Bladder microvascular endothelial cell (primary cell): ENCODE measurements at places on chromosomes 5 and 9. TPM values are rescaled to one million over a fixed set of nuclear protein-coding genes. Genes with fewer than 3 reads are reported as not detected.

MORN5 gene
- total RNA-seq, result 0.49 TPM in 1 of 2 replicates, not detected in the other

ENHO gene
- 0.06 and 0.16 TPM in 2 replicates for total RNA-seq

NDOR1 gene
- total RNA-seq, result 2.3 and 3.3 TPM in 2 replicates

CCL28 gene
- 0.81 and 2.0 TPM in 2 replicates for total RNA-seq

HAVCR1 gene
- total RNA-seq, result not detected in 2 replicates

KLF9 gene
- total RNA-seq, result 26.4 TPM in 2 replicates

ACTBL2 gene
- total RNA-seq, result under 0.01 and 0.06 TPM in 2 replicates

SPINK6 gene
- total RNA-seq, result not detected in 2 replicates

IARS1 gene
- total RNA-seq, result 85.2 and 258 TPM in 2 replicates

RGMB gene
- 10.2 and 14.8 TPM in 2 replicates for total RNA-seq

AMBP gene
- total RNA-seq, result not detected in 2 replicates

XRCC4 gene
- total RNA-seq, result 5.2 and 6.3 TPM in 2 replicates

MARVELD2 gene
- total RNA-seq, result 0.81 and 4.4 TPM in 2 replicates

CCL27 gene
- total RNA-seq, result 0.16 TPM in 1 of 2 replicates, not detected in the other

ZFP37 gene
- total RNA-seq, result 0.49 and 1.4 TPM in 2 replicates

CER1 gene
- total RNA-seq, result not detected in 2 replicates

HRCT1 gene
- total RNA-seq, result 0.32 and 3.5 TPM in 2 replicates

GABRA6 gene
- total RNA-seq, result not detected in 2 replicates

ENG gene
- 76.9 and 295 TPM in 2 replicates for total RNA-seq

RNF183 gene
- total RNA-seq, result not detected in 2 replicates

PRLR gene
- not detected in 2 replicates for total RNA-seq

HMMR gene
- total RNA-seq, result 18.9 and 35.9 TPM in 2 replicates

EGR1 gene
- total RNA-seq, result 0.32 and 3.8 TPM in 2 replicates

IL4 gene
- not detected in 2 replicates for total RNA-seq

ANKRD31 gene
- under 0.01 TPM in 2 replicates for total RNA-seq

SLC36A2 gene
- not detected in 2 replicates for total RNA-seq

TJP2 gene
- 94.0 and 134 TPM in 2 replicates for total RNA-seq

NOL6 gene
- total RNA-seq, result 9.4 and 30.8 TPM in 2 replicates

PCSK5 gene
- 1.8 and 2.5 TPM in 2 replicates for total RNA-seq

PCDHGA7 gene
- total RNA-seq, result 0.65 and 3.3 TPM in 2 replicates

LCN15 gene
- not detected in 2 replicates for total RNA-seq

N4BP3 gene
- 32.2 and 35.4 TPM in 2 replicates for total RNA-seq

MAP1B gene
- total RNA-seq, result 35.5 and 103 TPM in 2 replicates

FGD3 gene
- total RNA-seq, result under 0.01 TPM in 1 of 2 replicates, not detected in the other
